Left ventricle myocardium inferior (tissue), 1 donor: ENCODE measurements at places on chromosomes 2 and 18.

GRCh38 chr2:120272763-120273481, 20.3 kb downstream of the RALB start:
- H3K27me3 ChIP-seq, result no peaks in the 10 kb centered on the region
- H3K4me3 ChIP-seq, result no peak overlapping the region
- DNase-seq, result no peak
- H3K27ac ChIP-seq, result no peak overlapping the region
- peaks cover 3% of the 10 kb centered on the region for H3K36me3 ChIP-seq

- DNase-seq, result no peak
- peak overlapping the region; percentile 87 for H3K27ac ChIP-seq
- H3K4me1 ChIP-seq, result peaks cover 22% of the 10 kb centered on the region
- H3K27me3 ChIP-seq, result no peaks in the 10 kb centered on the region
- H3K4me3 ChIP-seq, result peak overlapping the region; percentile 74
- no peaks in the 10 kb centered on the region for H3K36me3 ChIP-seq
Observed at GRCh38 chr18:24397131-24397693, 412 bp downstream of the OSBPL1A start.

GRCh38 chr2:117968722-117969121, 45.1 kb downstream of the CCDC93 start:
- no peaks in the 10 kb centered on the region for H3K4me1 ChIP-seq
- no peak overlapping the region for H3K4me3 ChIP-seq
- H3K27ac ChIP-seq, result no peak overlapping the region

DNA sequence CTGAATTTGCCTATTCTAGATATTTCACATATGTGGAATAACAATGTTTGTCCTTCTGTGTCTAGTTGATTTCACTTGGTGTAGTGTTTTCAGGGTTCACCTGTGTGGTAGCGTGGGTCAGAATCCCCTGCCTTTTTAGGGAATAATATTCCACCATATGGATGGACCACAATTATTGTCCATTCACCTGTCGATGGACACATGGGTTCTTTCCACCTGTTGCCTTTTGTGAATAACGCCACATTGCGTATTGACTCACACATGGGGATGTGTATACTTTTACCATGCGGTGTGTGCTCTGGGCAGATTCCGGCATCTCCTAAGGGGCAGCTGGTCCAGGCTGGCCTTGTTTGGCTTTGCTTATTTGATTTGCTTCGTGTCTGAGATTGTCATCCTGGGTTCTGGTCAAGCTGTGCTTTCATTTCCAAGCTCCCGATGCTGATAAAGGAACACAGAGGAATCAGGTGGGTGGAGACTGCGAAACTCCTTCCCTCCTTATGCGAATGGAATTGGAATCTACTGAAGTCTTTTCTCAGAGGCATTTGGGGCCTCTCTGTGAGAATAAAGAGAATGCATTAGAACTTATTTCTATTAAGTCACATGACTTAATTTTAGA, 18.9 kb upstream of the ALLC start:
- no peaks in the 10 kb centered on the region for H3K27me3 ChIP-seq
- no peak for DNase-seq
- no peaks in the 10 kb centered on the region for H3K36me3 ChIP-seq

- H3K4me3 ChIP-seq, result no peak overlapping the region
- no peaks in the 10 kb centered on the region for H3K4me1 ChIP-seq
- H3K27me3 ChIP-seq, result no peaks in the 10 kb centered on the region
- no peak overlapping the region for H3K27ac ChIP-seq
Observed at GRCh38 chr2:38682008-38682575, 16.2 kb downstream of the GALM start.

DNA sequence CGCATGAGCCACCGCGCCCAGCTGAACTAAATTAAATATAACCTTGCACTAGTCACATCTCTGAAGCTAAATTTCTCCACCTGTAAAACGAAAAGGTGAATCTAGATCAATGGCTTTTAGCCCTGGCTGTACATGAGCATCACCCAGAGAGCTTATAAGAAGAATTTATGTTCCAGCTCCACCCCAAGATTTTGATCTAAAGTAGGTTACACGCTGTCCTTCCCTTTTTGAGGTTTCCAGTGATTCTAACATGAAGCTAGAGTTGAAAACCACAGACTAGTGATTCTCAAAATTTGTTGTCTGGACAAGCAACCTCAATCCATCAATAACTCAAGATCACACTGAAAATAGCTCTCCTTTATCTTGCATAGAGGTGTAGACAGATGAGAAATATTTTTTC, 208.8 kb upstream of the CRIM1 start:
- DNase-seq, result no peak
- no peaks in the 10 kb centered on the region for H3K4me1 ChIP-seq
- no peaks in the 10 kb centered on the region for H3K36me3 ChIP-seq
- H3K4me3 ChIP-seq, result no peak overlapping the region
- no peak overlapping the region for H3K27ac ChIP-seq
- no peaks in the 10 kb centered on the region for H3K27me3 ChIP-seq

GRCh38 chr2:174771631-174772471, 7.6 kb upstream of the CHRNA1 start:
- no peaks in the 10 kb centered on the region for H3K27me3 ChIP-seq
- H3K27ac ChIP-seq, result no peak overlapping the region
- H3K4me3 ChIP-seq, result peak overlapping the region; percentile 37

DNA sequence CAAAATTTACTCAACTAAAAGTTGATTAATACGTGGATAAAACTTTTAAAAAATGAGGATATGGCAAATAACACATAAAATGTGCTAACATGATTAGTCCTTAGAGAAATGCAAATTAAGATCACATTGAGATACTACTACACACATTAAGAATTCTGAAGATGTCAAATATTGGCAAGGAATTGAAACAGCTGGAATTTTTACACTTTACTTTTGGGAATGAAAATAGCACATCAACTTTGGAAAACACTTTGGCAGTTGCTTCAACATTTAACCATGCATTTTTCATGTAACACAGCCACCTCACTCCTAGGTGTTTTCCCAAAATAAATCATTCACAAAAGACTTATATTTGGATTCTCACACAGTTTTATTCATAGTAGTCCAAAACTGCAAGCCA, 687.9 kb upstream of the SETBP1 start:
- no peaks in the 10 kb centered on the region for H3K36me3 ChIP-seq
- H3K27me3 ChIP-seq, result no peaks in the 10 kb centered on the region
- no peak for DNase-seq
- H3K4me1 ChIP-seq, result no peaks in the 10 kb centered on the region
- H3K4me3 ChIP-seq, result no peak overlapping the region
- H3K27ac ChIP-seq, result no peak overlapping the region

DNA sequence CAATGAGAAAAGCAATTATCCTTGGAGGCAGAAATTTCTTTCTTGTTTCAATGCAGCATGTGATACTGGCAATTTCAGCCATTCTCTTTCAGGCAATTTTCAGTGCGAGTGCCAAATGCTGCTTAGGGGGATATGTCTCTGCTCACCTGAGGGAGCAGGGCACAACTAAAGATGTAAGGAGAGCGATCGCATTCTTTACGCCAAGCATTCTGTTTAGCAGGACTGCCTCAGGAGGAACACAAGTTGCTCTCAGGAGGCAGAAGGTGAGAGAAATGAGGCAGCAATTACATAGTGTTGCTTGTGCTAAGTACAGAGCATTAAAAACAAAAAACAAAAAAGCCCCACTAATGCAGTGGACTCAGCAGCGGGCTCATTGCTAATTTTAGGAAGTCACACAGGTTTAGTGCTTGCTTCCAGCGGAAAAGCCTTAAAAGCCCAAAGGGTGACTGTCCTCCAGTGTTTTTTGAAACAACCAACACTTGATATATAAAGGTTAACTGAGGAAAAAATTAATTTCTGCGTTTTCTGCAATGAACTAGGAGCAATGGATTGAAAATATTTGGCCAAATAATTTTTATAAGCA, 116.9 kb downstream of the METTL8 start:
- H3K27ac ChIP-seq, result no peak overlapping the region
- no peaks in the 10 kb centered on the region for H3K27me3 ChIP-seq
- DNase-seq, result no peak
- no peaks in the 10 kb centered on the region for H3K36me3 ChIP-seq

- no peak overlapping the region for H3K4me3 ChIP-seq
- no peaks in the 10 kb centered on the region for H3K36me3 ChIP-seq
- no peaks in the 10 kb centered on the region for H3K27me3 ChIP-seq
- H3K4me1 ChIP-seq, result no peaks in the 10 kb centered on the region
- no peak overlapping the region for H3K27ac ChIP-seq
- no peak for DNase-seq
Observed at GRCh38 chr2:134782792-134783191, 55.6 kb upstream of the ACMSD start.

DNA sequence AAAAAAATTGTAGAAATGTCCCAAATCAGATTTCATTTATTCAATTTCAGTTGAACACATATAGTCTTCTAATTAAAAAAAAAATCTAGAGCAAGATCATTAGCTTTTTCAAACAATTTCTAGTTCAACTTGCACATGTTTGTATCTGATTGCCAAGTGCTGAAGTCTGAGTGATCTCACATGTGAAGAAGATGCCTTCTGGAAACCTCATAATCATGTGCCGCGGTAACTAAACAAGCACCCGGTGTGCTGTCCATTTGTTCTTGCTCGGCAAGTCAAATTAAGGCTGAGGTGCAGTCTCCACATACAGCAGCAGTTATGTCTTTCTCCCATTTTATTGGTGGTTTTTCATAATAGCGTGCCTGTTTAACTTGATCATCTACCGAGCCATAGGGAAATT, 18.7 kb downstream of the CABLES1 start:
- no peak overlapping the region for H3K27ac ChIP-seq
- H3K4me3 ChIP-seq, result no peak overlapping the region
- peaks cover 43% of the 10 kb centered on the region for H3K27me3 ChIP-seq
- no peak for DNase-seq

GRCh38 chr2:195001924-195002323, 655.1 kb upstream of the SLC39A10 start:
- no peaks in the 10 kb centered on the region for H3K36me3 ChIP-seq
- no peaks in the 10 kb centered on the region for H3K4me1 ChIP-seq
- H3K27me3 ChIP-seq, result no peaks in the 10 kb centered on the region
- no peak overlapping the region for H3K27ac ChIP-seq
- no peak for DNase-seq
- H3K4me3 ChIP-seq, result no peak overlapping the region

GRCh38 chr2:65377556-65378192, 54.7 kb downstream of the SPRED2 start:
- no peaks in the 10 kb centered on the region for H3K36me3 ChIP-seq
- H3K27ac ChIP-seq, result peak overlapping the region; percentile 13
- H3K4me1 ChIP-seq, result peaks cover 80% of the 10 kb centered on the region
- no peak for DNase-seq
- no peak overlapping the region for H3K4me3 ChIP-seq

DNA sequence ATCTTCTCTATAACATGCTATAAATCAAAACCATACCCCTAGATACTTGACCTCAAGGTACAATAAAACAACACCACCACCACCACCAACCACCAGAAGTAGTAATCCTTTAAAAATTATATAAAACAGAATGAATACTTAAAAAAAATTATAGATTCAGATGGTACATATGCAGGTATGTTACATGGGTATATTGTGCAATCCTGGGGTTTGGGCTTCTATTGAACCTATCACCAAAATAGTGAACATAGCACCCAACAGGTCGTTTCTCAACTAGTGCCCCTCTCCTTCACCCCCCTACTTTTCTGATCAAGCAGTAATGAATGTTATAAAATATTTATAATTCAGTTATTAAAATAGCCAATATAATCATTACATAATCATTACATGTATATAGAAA, 71.1 kb upstream of the CHN1 start:
- no peaks in the 10 kb centered on the region for H3K4me1 ChIP-seq
- H3K27me3 ChIP-seq, result no peaks in the 10 kb centered on the region
- DNase-seq, result no peak
- peaks cover 67% of the 10 kb centered on the region for H3K36me3 ChIP-seq
- no peak overlapping the region for H3K4me3 ChIP-seq
- no peak overlapping the region for H3K27ac ChIP-seq

GRCh38 chr18:12312976-12313375, 4.9 kb downstream of the TUBB6 start:
- peaks cover 78% of the 10 kb centered on the region for H3K4me1 ChIP-seq
- H3K4me3 ChIP-seq, result no peak overlapping the region
- H3K36me3 ChIP-seq, result peaks cover 43% of the 10 kb centered on the region
- H3K27ac ChIP-seq, result peak overlapping the region; percentile 81
- no peaks in the 10 kb centered on the region for H3K27me3 ChIP-seq

DNA sequence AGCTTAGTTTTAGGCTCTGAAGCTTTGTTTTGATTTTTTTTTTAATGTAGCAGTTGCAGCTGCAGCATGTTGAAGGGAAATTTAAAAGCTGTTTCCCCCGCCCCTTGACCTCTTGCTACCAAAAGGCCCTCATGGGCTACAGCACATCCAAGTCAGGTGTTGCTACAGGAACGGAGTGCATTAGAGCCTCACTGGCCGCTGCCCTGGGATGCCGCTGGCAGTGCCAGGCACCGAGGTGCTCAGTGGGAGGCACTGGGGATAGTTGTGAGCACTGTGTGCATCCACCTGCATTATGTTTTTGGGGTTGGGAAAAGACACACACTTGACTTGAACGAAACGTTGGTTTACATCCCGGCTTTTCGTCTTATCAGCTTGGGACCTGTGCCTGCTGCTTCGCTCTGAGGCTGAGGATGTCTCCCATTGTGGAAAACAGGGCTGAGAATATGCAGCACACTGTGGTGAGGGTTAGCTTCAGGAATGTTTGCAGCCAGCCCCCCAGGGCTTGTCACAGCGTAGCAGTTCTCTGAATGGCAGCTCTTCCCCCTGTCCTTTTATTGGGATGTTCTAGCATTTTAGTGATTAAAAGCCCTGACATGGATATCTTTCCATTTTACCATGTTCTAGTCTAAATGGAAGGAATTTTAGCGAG, 24.1 kb downstream of the DCDC2C start:
- no peak for DNase-seq
- H3K27me3 ChIP-seq, result peaks cover 43% of the 10 kb centered on the region
- no peak overlapping the region for H3K27ac ChIP-seq
- H3K36me3 ChIP-seq, result no peaks in the 10 kb centered on the region
- H3K4me1 ChIP-seq, result peaks cover 8% of the 10 kb centered on the region
- peak overlapping the region; percentile 23 for H3K4me3 ChIP-seq

DNA sequence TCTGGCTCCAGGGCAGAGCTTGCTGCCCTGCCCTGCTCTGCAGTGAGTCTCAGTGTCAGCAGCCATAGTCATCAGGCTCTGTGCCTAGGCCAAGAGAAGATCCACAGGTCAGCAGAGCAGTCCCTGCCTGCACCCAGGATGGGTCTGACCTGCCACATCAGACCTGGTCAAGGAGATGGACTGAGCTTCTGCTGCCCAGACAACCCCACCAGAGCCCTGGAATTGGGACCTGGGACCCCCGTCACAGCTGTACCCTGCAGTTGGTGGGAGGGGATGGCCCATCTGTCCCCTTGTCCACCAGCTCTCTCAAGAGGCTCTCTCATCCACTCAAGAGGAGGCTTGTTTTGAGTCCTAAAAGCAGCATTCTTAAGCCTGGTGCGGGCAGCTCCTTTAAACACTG, 142.6 kb downstream of the TFCP2L1 start:
- H3K27me3 ChIP-seq, result no peaks in the 10 kb centered on the region
- H3K4me1 ChIP-seq, result peaks cover 13% of the 10 kb centered on the region
- H3K4me3 ChIP-seq, result no peak overlapping the region

DNA sequence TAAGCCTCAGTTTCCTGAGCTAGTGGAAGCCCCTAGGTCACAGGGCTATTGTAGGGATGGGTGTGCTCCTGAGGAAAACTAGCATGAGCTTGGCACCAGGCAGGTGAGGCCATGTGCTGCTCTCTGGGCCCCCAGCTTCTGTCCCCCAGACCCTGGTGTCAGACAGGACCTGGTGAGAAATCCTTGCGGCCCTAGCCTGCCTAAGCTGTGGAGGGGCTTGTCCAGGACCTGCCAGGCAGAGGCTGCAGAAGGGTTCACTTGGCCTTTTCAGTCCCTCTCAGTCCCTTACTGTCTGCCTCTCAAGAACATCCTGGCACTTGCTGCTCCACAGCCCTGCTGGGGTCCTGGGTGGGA, 58.4 kb downstream of the ZFP36L2 start:
- no peaks in the 10 kb centered on the region for H3K27me3 ChIP-seq
- peaks cover 32% of the 10 kb centered on the region for H3K4me1 ChIP-seq
- no peak overlapping the region for H3K4me3 ChIP-seq
- peak overlapping the region; percentile 40 for H3K27ac ChIP-seq
